ENCODE measurements at places on chromosomes 1 and 21. TPM values are rescaled to one million over a fixed set of nuclear protein-coding genes. Genes with fewer than 3 reads are reported as not detected.

The RXFP4 gene
- total RNA-seq = 0.34 TPM

The SH2D1B gene
- total RNA-seq = not detected

DNA sequence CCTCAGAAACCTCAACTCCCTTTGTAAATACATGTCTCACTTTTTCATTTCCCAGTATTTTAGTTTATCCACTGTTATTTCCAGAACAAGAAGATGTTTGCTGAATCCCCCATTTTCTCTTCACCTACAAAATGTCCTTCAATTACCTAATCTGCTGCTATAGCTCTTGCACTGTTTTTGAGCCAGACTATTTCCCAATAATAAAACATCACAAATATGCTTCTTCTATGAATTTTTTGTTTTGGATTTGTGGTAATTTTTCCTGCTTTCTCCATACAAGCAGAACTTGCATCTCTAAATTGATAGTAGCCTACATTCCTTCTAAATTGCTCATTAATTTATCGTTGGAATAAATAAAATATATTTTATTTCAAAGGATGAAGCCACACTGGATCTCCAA is 199.6 kb upstream of the C1orf87 start:
- DNase-seq = no peak

DNA sequence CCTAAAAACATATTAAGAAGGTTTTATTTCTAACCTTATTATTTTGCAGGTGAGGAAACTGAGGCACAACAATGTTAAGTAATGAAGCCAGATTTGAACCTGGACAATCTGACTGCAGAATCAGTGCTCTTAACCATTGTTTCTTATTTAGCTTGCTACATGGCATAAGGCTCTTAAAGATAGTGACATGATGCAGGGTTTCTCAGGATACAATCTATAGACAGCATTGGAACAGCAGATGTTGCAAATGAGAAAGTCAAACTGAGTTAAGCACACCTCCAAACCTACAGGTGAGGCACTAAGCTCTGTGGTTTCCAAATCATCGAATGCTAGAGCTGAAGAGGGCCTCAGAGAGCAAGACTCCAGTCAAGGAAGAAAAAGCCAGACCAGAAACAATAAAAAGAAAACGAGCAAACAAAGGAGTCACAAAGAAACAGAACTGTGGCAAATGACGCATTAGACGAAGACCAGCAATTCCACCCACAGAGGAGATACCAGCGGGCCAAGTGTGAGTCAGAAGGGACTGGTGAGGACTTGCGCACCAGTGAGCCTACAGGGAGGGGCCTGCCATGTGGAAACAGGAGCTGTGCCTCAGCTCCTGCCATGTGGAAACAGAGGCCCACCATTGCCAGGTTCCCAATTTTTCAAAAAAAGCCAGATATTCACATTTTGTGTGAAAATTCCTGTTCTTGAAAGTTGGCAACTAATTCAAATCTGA is 14.4 kb downstream of the CD58 start:
- DNase-seq = no peak

The AMY1A gene
- total RNA-seq = not detected

- DNase-seq = no peak
Observed at GRCh38 chr1:1061682-1062345, 12.3 kb downstream of the RNF223 start.

- DNase-seq = no peak
Observed at GRCh38 chr21:46617267-46618051, 12.6 kb upstream of the S100B start.

GRCh38 chr21:25360593-25360992 is 246.7 kb downstream of the MRPL39 start:
- no peak for DNase-seq

- DNase-seq = no peak
Observed at GRCh38 chr21:16007943-16008342, 278.2 kb downstream of the USP25 start.

The SEC22B gene
- total RNA-seq = 24.9 TPM

Measured in OCI-LY7 (cell line).